CD4-positive, alpha-beta T cell treated with Interleukin-12 subunit alpha and Interleukin-12 subunit beta, for 1 hour (primary cell): ENCODE measurements at places on chromosomes 1 and 21.

DNA sequence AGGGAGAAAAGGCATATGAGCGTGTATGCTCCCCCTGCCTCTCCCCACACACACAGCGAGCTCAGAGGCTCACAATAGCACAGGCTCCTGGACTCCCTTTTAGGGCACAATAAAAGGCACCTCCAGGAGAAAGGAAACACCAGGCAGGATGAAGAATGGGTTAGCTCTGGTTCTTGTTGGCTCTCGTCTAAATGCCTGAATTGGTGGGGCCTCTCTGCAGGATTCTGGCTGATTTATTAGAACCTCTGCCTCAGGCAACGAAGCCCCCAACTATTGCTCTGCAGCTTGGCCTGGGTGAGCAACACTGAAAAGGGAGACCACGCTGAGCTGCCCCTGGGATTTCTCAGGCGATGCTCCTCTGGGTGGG lies 590.9 kb upstream of the PLXNA2 start:
- DNase-seq = no peak

DNA sequence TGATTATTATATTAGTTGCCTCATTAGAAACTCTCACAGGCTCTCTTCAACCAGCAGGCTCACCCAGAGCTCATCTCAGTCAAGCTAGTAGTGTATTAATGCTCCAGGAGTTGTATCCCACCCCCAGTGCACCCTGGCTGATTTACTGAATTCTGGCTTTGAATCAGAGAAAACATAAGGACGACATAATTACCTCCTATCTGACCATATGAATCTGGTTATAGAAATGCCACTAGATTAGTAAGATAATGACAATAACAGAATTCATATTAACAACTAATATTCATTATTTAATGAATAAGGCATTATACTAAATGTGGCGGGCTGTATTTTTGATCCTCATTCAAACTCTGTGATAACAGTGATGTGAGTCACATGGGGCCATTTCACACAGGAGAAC lies 1066.7 kb downstream of the TTLL7 start:
- no peak for DNase-seq

DNA sequence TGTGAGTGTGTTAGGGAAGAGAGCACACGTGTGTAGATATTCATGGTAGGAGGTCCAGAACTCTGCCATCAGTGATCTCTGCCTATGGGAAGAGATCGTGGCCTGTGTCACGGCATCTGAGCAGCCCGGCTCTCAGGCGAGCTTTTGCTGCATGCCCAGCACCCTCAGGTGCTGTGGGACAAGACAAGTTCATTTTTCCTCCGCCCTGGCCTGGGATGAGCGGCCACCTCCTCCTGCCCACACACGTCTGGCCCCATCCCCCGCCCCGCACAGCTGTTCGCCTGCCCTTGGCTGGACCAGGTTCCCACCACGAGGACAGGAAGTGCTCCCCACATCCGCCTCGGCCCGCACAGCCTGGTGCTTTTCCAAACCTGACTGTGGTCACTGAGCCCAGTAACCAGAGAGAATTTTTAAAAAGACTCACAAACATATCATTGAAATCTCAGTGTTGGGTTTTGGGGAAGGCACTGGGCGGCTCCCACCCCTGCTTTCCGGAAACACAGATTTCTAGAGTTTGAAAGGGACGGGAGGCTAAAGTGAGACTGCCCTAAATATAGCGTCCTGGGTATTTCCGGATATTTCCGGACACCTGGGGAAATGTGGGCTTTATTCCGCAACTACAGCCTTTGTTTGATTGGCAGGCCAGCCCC lies 18.0 kb downstream of the BMP8A start:
- DNase-seq = peak; percentile 15

GRCh38 chr1:178928976-178929375 lies 58.1 kb upstream of the ANGPTL1 start:
- no peak for DNase-seq

GRCh38 chr1:228416217-228416933 lies at the start of gene TRIM17:
TRIM17 (minus strand) TSS chr1:228416861; CDS start chr1:228415072, 1,789 bp downstream.
- DNase-seq = peak; percentile 40

GRCh38 chr21:31409831-31410487 lies 65.9 kb upstream of the TIAM1 start:
- no peak for DNase-seq

DNA sequence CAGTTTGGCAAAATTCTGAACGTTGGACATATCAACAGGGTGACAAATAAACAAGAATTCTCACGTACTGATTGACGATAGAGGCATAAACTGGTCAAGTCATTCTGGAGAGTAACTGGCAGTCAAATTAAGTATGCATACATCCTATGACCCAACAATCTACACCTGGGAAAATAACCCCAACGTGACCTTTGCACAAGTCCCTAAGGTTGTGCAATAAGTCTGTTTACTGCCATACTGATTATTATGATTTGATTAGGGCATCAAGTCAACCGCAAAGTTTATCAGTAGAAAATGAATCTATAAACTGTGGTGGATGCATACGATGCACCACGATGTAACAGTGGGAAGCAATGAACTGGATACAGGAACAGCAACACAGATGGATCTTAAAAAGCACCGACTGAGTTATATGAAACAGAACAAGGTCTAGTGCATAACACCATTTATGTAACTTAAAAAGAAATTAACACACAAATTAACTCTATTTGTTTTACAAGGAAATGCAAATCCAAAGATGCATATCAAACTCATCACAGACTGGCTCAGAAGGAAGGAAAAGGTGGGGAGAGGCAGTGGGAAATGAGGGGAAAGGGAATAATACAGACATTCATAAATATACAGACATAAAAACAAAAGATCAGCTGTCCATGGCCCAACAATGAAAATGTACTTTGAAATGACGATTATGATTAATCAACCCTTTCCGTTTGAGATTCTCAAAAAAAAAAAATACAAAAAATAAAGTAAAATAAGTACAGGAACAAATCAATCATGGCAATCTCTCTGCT lies 41.0 kb upstream of the SEC16B start:
- no peak for DNase-seq

DNA sequence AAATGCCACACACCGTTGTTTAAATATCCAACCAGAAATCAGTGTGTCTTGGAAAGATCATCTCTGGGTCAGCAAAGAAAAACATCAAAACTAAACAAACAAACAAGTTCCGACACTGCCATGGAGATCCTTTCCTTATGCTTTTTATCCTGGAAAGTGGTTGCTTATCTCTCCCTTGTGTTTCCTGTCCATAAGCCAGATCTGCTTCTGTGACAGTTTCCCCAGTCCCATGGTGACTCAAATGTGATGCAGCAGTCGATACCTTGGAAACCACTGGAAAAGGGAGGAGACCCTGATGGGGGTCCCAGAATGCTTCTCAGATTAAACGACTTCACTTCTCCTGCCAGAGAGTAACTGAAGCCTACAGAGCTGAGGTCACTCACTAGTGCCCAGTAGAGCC lies 94.7 kb downstream of the DMRTA2 start:
- DNase-seq = no peak
